ENCODE measurements at places on chromosomes 6 and 20. TPM values are rescaled to one million over a fixed set of nuclear protein-coding genes. Genes with fewer than 3 reads are reported as not detected.

- no peaks in the 10 kb centered on the region for H3K4me1 ChIP-seq
- no peaks in the 10 kb centered on the region for H3K27me3 ChIP-seq
- H3K4me3 ChIP-seq, result no peak overlapping the region
- peaks cover 1% of the 10 kb centered on the region for H3K36me3 ChIP-seq
Measured at GRCh38 chr20:13745784-13746183, 38.9 kb downstream of the ESF1 start.

DNA sequence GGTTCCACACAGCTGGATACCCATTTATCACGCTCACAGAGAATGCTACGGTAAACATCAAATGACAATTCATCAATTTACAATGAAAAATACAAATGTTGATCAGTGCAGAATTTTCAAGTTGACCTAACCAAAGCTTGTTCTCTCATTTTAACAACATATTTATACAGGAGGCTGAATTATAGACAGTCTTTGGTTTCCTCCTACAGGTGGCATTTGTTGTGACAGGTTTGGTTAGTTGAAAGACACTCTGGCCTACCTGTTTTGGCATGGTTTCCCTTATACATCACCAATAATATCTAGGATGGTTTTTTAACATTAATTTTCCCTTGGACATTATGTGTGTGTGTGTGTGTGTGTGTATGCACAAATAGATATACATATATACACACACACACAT is 642.5 kb upstream of the MMS22L start:
- DNase-seq, result no peak
- no peaks in the 10 kb centered on the region for H3K4me1 ChIP-seq
- H3K4me3 ChIP-seq, result no peak overlapping the region
- no peaks in the 10 kb centered on the region for H3K27me3 ChIP-seq
- no peaks in the 10 kb centered on the region for H3K36me3 ChIP-seq

- no peak overlapping the region for H3K4me3 ChIP-seq
- H3K4me1 ChIP-seq, result no peaks in the 10 kb centered on the region
Measured at GRCh38 chr6:70225055-70225454, 77.8 kb downstream of the COL9A1 start.

GRCh38 chr20:63312690-63313348 is 19.8 kb downstream of the COL20A1 start:
- H3K27me3 ChIP-seq, result no peaks in the 10 kb centered on the region
- H3K4me1 ChIP-seq, result peaks cover 31% of the 10 kb centered on the region
- H3K4me3 ChIP-seq, result no peak overlapping the region

GRCh38 chr6:20997143-20997769 is 463.0 kb downstream of the CDKAL1 start:
- DNase-seq, result peak; percentile 68
- peaks cover 6% of the 10 kb centered on the region for H3K4me1 ChIP-seq
- no peaks in the 10 kb centered on the region for H3K36me3 ChIP-seq

- no peaks in the 10 kb centered on the region for H3K36me3 ChIP-seq
- H3K4me1 ChIP-seq, result no peaks in the 10 kb centered on the region
- peak; percentile 7 for DNase-seq
- H3K4me3 ChIP-seq, result no peak overlapping the region
Measured at GRCh38 chr20:25278636-25279361, 30.9 kb downstream of the PYGB start.

GRCh38 chr6:25660512-25660911 is 8.5 kb downstream of the SCGN start:
- no peaks in the 10 kb centered on the region for H3K27me3 ChIP-seq
- H3K4me1 ChIP-seq, result no peaks in the 10 kb centered on the region
- DNase-seq, result no peak

The PGC gene
- polyA plus RNA-seq, result 348 TPM
